SK-N-SH (cell line): ENCODE measurements at places on chromosomes 12 and 14. TPM values are rescaled to one million over a fixed set of nuclear protein-coding genes. Genes with fewer than 3 reads are reported as not detected.
A peak's percentile ranks its signal among the peaks of the same experiment; 100 is the strongest.

DNA sequence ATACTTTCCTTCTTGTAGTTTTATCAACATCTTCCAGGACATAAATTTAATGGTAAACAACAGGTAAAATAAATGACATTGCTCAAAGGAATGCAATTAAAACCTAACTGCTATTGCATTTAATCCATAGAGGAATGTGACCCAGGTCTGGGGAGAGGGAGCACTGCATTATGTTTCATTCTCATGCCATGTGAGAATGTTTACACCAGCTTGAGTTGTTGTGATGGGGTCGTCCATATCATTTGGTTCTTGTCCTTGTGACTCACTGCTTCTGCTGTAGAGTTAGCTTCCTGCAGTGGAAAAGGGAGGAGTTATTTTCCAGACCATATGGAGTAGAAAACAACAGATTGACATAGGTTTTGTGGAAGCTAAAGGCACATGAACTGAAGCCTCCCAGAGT is 129.3 kb upstream of the PMCH start:
- no peak for DNase-seq

DNA sequence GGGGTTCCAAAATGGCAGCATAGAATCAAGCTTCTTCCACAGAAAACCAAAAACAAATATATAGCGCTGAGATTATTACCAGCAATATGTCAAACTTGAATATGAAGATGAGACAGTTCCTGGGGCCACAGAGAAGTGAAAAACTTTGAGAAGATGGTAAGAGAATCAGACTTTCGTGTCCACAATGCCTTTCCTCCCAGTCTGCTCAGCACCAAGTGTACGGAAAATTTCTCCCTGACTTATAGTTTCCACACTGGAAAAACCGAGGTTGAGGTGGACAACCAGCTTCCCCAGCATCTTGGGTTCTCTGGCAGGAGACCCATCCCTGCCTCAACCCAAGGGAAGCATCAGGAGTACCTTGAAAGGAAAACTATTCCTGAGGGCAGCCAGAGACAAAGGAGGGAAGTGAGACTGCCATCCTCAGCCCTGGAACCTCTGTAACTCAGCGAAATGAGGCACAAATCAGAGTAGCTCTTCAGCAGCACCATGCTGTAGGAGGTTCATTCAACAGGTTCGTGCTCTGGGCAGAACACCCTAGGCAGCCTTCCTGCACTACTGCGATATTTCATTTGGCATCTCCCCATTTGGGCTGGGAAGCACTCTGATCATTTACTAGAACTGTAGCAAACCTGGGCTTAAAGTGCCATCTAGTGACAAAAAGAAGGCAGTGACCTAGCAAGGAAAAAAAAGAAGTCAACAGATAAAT is 52.4 kb upstream of the CAPRIN2 start:
- DNase-seq: peak; percentile 61

DNA sequence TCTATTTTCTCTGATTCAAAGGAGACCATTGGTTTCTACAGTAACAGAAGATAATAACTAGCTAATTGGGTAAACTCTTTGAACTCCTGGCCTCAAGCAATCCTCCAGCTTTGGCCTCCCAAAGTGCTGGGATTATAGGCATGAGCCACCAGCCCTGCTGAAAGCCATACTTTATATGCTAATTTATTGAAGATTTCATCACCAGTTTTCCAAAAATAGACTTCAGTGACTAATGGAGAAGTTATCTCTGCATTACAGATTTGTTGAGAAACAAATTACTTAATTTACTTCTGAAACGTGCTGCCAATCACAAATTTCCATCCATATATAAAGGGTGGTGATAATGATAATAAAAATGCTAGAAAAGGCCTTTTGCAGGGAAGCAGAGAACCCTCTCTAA is 1758.1 kb upstream of the SEL1L start:
- no peak for DNase-seq

The BDKRB2 gene
- polyA plus RNA-seq: 4.8 and 6.4 TPM in 2 replicates

The ERBB3 gene
- 1.4 and 1.5 TPM in 2 replicates for polyA plus RNA-seq

- peak; percentile 72 for DNase-seq
Observed at GRCh38 chr12:47742253-47742825, 16.3 kb downstream of the RAPGEF3 start.

DNA sequence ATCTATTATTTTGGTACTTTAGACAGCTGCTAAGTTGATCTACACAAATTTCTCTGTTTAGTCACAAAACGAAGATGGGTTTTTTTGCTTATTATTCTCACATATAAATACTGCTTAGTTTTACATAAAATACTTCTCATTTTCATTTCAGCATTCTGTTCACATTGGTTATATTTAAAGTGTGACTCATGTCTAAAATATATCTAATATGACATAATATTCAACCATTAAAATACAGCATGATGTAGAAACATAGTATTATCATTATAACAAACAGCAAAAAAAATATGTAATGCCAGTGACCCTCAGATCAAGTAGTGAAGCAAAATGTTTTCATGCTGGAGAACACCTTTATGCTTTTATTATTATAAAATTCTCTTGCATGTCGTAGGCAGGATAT is 63.7 kb downstream of the SH2B3 start:
- no peak for DNase-seq

DNA sequence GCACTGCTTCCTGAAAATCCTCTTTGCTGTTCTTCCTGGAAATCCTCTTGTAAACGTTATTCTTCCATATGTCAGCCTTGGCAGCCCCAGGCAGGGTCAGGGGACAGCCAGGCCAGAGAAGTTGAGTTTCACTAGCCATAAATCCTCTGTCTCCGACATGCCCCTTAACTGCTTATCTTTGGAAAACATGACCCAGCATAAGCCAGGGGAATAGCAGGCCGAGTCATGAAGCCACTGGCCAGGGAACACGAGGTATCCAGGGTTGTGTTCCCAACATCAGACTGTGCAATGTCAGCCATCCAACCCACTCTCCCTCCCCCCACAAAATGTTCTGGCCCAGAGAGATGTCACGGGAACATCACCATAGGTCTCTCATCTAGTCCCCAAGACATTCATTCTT is 453.9 kb downstream of the MED13L start:
- DNase-seq: no peak

GRCh38 chr12:32671930-32672780 is 6.9 kb upstream of the DNM1L start:
- DNase-seq: peak; percentile 85

- no peak for DNase-seq
Observed at GRCh38 chr14:105487986-105488777, 1.5 kb downstream of the CRIP1 start.

GRCh38 chr12:63802012-63802608 is 22.4 kb downstream of the RXYLT1 start:
- DNase-seq: peak; percentile 49

DNA sequence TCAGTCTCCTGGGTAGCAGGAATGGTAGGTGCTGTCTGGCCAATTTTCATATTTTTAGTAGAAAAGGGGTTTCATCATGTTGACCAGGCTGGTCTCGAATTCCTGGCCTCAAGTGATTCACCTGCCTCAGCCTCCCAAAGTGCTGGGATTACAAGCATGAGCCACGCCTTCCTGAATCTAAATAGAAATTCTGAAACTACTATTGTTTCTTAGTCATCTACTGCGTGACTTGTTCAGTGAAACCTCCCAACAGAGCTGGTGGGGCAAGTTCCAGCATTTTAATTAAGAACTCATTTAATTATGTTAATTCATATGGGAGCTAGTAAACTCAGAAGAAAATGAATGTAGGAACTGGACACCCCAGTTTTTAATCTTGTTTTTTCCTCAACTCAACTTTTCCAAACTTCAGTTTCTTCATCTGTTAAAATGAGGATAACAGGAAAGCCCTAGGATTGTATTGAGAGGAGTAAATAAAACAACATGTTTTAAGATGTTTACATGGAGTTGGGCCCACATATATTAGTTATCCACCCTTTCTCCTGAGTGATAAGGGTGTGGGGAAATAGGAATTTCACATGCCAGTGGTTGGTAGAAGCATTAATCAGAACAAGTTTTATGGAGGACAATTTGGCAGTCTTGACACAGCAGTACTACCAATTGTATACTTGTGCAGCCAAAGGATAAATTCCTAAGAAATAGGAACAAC is 335.8 kb upstream of the E2F7 start:
- DNase-seq: no peak

DNA sequence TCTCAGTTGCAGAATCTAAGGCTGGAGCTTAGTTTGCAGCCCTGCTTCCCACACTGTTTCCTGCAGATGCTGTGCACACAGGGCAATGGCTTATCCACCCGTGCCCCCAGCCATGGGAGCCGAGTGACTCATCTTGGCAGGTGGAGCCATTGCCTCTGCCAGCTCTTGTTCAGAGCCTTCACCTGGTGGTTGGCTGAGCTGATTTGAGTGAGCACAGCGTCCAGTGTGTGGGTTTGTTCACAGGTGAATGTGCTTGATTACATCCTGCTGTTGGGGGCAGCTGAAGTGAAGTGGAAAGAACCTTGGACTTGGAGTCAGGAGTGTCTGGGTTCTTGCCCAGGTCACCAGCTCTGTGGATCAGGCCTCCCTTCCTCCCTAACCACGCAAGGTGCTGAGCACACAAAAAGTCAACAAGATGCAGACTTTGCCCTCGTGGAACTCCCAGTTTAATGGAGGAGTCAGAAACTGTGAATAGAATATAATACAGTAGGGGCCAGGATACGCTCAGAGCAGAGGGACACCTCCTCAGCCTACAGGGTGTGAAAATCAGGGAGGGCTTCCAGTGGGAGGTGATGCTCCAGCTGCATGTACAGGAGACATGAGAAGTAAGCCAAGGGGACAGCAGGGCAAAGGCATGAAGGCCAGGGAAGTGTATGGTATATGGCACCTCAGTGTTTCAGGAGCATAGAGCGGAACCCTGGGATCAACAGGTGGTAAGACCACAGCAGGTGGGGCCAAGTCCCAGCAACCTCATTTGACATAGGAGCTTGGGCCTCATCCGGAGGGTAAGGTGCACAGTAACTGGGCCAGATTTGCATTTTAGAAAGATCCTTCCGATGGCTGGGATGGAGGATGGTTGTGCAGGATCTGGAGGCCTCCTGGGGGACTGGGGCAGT is 22.8 kb downstream of the JDP2 start:
- no peak for DNase-seq

DNA sequence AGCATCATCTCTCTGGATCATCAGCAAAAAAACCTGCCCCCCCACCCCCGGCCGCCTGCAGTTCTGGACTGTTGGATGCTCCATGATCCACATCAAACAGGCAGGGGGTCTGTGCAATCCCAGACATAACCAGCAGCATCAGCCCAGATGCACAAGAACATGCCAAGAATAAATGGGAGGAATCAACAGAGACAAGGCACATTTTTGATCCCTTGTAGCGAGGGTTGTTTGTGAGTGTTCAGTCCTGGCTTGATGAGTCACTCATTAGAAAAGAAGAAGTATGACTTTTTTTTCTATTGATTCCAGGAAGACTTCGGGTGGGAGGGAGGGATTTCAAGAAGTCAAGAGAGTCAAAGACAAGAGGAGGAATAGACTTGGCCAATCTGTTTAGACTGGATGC is 244.2 kb downstream of the KSR2 start:
- no peak for DNase-seq

The VWF gene
- 0.02 and 0.12 TPM in 2 replicates for polyA plus RNA-seq

- no peak for DNase-seq
Observed at GRCh38 chr12:103909811-103910210, 20.4 kb upstream of the HSP90B1 start.

The NID2 gene
- 15.9 and 22.7 TPM in 2 replicates for polyA plus RNA-seq

GRCh38 chr12:30845676-30846075 is 80.9 kb upstream of the TSPAN11 start:
- no peak for DNase-seq

DNA sequence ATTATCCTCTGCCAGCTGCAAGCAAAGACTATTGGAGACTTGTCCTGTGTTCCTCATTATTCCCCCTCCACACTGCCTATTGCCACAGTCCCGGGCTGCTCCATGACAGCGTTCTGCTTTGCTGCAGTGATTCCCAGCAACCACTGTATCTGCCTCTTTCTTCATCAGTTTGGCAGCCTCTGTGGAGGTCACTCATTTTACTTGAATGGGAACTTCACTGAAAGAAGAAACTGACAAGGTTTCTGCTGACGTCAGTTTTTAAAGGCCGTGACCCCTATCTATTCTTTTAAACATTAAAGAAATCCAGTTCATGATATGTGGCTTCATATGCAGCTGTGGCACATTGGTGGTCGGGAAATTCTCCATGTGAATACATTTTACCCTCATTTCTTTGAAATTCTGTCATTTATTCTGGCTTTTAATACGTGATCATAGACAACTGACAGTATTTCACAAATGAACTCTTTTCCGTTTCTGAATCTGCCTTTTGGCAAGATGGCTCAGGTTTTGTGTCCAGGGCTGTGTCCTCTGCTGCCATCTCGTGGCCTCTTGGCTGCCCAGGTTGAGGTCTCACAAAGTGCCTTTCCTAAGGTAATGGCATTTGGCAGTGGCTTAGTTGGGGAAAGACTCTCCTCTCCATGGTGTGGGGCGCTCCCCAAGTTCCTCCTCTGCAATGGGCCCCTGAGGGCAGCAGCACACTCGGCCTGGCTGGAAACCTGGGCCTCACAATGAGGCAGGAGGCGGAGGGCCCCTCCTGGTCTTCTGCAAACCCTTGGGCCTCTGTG is 5.8 kb downstream of the TMEM253 start:
- peak; percentile 71 for DNase-seq
